ENCODE measurements at places on chromosomes 6 and 20.

GRCh38 chr20:11738852-11739251, 178.8 kb upstream of the BTBD3 start:
- no peak for DNase-seq

DNA sequence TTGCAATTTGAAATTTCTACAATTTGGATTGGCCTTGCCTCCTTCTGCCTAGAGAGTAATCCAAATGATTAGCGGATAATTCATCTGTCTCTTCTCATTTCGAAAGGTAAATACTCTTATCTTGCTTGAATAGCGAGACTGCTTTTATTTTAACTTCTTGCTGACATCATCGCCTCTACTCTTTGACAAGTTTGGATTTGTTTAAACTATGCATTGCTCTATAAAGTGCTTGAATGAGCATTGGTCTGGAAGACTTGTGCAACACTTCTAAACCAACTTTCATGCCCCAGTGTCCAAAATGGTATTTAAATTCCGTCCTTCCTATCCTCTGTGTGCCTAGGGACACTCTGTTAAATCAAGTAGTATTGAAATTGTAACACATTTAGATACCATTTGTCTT, 384.1 kb upstream of the SLC35B3 start:
- no peak for DNase-seq

- peak; percentile 18 for DNase-seq
These were observed 119.8 kb downstream of the TOX2 start for GRCh38 chr20:44034451-44034850.

DNA sequence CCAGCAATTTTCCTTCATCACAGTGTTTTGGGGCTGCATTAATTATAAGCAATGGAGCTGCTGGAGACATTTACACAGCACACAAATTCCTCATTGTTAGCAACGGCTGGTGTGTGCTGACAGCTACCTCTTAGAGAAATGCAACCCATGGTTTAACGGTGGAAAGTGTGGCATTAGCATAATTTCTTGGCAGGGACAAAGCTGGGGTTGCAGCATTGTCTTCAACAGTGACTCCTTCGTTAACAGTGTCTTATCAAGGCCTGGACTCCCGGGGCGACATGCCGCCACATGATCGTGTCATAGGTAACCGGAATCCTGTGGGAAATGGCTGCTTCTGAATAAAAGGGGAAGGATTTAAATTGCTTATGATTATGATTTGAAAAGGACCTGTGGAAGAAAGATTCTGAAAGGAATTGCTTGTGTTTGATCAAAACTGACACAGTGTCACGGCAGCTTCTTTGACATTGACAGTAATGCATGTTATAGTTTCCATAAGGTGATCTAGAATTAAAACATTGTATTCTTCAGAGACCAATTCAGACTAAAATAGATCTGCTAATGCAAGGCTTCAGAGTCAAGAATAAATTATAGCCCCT, 128.0 kb downstream of the UST start:
- no peak for DNase-seq

DNA sequence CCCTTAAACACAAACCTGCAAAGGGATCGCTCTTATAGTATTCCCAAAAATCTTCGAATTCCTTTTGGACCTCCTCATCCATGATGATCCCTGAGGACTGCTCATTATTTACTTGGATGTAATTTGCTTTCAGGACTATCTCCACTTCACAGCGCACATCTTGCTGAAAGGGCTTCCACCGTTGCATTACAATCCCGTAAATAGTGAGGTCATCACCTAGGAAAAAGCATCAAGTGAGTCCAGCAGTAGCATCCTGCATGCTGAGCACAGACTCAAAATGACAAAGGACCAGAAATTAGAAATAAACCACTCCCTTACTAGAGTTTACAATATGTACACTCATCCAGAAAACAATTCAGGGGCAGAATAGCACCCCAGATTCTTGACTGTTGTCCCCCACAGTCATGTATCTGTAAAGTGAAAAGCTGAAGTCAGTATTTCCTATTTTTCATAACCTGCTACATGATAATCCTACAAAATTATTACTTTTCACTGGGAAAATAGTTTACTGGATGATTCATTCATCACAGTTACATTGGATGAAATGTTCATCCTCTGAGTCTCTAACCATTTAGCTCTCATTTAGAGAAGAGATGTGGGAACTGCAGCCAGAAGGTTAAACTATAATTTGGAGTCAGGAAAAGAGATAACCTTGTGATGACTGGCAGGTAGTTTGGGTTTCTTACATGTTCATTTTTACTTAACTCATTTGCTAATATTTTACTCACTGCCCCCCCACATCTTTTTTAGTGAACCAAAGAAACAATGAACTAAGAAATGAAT, 17.2 kb downstream of the MCM9 start:
- DNase-seq: no peak

- DNase-seq: peak; percentile 61
These were observed 66.6 kb upstream of the CTNNBL1 start for GRCh38 chr20:37627060-37627766.

GRCh38 chr20:5881703-5882102, 68.6 kb downstream of the TRMT6 start:
- DNase-seq: no peak

DNA sequence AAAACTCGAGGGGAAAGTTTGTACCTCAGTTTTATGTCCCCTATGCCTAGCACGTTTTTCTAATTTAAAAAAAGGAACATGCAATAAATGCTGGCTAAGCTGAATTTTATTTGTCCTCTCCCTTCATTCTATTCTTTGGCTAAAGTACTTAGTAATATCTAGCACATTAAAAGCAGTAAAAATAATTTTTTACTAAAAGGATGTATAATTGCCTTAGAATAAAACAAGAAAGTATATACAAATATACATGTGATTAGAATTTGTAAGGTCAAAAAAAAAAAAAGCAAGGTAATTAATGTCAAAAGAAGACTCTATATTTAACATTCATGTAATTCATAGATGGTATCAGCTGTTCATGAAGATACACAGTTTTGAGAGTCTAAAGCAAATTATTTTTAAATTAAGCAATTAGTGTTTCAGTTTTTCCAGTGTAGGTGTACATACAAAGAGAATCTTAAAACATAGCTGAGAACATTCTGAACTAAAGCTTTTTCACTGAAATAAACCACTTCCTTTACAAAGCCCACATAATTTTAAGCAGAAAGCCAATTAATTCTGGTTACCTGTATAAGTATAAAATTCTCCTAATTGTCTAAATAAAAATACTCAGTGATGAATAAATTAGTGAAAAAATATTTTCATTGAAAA, 32.4 kb downstream of the HBS1L start:
- DNase-seq: no peak

DNA sequence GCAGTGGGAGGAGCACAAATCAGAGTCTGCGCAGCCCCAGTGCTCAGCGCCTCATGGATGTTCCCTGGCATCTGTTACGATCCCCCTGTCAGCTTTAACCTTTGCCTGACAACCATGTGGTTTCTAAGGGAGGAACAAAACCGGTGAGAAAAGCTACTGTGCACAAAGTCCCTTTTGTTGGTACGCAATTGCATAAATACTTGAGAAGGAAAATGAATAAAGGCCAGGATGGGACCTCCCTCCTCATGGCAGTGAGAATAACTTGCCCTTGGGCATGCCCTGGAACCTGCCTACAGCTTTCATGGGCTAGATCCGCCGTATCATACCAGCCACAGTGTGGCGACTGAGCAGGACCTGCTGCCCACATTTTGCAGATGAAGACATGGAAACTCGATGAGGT, 81.0 kb downstream of the RIN2 start:
- no peak for DNase-seq

All from stimulated activated CD8-positive, alpha-beta memory T cell treated with anti-CD3 and anti-CD28 coated beads, Interleukin-4, amount 100 ng/mL, for 48 hours (primary cell).